ENCODE measurements at places on chromosomes 6 and 20.

GRCh38 chr20:19761841-19762240 lies 3.8 kb downstream of the RIN2 start:
- no peak for DNase-seq

DNA sequence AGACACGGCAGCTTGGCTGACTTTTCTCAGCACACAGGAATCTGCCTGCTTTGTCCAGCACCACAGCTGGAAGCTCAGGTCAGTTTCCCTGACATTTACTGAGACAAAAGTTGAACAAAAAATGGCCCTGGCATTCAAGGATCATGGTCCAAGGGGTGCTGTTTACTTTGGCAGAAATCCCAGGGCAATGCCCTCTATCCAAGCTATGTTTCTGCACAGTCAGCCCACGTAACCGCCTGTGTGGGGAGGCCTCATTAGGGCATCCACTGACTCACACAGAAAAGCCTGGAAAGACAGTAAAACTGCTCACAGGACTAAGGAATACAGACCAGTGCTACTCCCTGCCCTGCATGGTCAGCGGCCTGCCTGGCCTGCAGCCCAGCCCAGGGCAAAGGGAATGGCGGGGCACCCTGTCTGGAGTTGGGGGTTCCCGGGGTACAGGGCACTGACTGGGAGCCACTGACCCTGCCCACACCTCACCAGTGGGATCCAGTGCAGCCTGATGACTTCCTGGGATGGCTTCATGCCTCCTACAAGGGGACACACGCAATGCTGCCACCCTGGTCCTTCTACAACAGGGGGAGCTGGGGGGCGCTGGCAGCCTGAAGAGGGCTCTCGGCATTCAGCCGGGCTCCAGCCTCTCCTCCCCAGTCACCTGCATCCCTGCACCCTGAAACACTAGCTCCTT lies 77.1 kb downstream of the NINL start:
- DNase-seq = no peak

DNA sequence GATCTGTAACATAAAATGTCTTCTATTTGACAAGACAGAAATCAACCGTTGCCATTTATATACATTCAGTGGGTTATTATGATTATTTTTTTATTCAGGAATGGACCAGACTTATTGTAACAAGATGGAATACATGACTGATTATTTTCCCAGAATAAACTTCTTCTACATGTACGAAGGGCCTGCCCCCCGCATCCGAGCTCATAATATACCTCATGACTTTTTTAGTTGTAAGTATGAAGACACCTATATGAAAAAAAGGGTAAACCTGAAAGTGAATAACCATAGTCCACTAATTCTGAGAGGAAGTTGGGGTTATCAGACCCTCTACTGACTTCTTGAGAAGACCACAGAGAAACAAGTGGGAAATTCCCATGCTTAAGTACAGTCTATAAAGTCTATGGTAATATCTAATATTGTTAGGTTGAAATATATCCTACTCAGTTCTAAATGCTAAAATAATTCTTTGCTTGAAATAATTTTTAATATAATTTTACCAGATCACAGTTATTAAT lies 15.9 kb downstream of the OR2A4 start:
- no peak for DNase-seq

- no peak for DNase-seq
Observed at GRCh38 chr6:114194362-114195026, 148.3 kb downstream of the HS3ST5 start.

DNA sequence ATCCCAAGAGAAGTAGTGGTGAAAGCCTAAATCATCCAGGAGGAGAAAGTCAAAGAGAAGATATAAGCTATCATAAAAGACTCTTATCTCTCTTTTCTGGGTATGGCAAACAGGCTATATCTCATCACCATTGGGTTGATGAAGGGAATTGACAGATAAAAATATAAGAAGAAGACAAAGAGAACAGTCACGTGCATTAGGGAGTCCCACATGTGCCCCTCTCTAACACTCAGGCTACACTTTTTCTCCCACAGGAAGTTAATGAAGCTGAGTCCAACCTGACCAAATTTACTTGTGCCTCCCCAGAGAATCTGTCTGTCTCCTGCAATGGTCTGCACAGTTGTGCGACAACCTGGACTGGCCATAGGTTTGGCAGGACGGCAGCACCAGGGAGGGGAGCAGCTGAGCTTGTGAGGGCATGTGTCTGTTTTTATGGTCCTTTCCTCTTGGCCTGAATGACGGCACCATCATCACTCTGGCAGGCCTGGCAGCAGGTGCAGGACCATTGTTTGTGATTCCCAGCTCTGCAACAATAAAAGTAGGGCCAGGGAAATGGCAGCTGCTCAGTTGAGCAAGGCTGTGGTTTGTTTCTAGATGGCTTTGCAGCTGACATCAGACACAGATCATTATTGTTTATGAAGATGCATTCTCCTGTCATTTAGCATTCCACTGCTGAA lies 144.5 kb upstream of the MCHR2 start:
- no peak for DNase-seq
